ENCODE measurements at places on chromosomes 2 and 18.

- DNase-seq, result no peak
These were observed 352.7 kb downstream of the TSN start for GRCh38 chr2:122108186-122108585.

- no peak for DNase-seq
These were observed 1.8 kb downstream of the NMI start for GRCh38 chr2:151287513-151288250.

GRCh38 chr2:41027095-41027494, 575.2 kb upstream of the SLC8A1 start:
- no peak for DNase-seq

DNA sequence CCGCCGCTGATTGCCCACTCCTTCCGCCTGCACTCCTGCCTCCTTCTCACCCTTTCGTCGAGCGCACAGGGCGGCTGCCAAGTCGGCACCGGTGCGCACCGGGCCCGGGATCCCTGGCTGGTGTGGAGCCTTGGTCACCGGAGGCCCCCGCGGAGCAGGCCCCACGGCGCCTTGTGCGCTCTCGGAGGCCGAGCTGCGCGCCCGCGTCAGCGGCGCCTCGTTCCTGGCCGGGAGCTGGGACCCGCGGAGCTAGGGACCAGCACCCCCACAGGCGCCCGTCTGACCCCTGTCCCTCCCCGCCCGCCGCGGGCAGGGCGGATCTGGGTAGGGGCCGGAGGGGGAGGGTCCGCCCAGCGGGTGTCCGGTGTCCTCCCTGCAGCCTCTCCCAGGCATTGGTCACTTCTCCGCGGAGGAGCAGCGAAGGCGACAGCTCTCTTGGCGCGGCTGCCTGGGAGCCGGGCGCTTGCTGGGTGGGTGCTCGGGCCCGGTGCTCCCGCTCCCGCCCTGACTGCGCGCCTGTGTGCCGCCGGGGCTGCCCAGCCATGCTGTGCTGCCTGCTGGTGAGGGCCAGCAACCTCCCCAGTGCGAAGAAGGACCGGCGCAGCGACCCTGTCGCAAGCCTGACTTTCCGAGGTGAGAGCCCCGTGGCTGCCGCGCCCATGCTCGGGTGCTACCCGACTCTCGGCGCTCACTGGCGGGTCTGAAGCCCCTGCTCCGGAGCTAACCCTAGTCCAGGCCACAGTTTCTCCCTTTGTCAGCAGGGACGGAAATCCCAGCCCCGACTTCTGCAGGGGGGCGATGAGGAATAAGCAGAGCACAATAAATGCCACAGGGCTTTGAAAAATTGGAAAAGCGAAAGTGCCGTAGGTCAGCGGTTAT, 13.2 kb downstream of the DYSF start:
- peak; percentile 15 for DNase-seq

GRCh38 chr2:5751873-5752482, 59.8 kb downstream of the SOX11 start:
- DNase-seq, result no peak

- no peak for DNase-seq
These were observed 754.4 kb downstream of the ADCYAP1 start for GRCh38 chr18:1658908-1659566.

DNA sequence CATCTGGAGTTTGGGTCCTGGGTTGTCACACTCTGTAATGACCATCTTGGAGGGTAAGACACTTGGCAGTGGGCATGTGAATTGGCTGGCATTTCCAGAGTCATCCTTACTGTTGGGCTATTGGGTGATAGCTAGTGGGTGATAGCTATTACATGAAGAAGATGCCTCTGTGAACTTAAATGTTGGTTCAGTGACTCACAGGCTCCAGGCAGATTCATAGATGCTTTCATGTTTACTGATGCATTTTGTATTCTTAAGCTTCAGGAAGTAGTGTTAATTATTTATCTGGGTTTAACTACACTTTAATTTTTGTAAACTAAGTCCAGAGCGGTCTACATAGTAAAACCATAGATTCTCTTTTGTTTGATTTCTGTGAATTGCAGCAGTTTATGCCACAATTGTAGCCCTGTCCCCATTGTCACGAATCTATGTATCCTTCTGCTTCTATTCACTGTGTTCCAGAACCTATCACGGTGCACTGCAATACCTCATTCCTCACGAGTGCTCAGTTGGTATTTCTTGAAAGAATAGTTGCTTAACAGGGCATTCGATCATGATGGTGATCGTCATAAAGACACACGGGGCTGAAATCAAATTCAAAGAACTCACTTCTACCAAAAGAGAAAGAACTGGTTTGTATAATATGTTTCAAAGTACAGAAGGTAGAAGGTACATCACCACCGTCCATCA, 79.7 kb downstream of the GBX2 start:
- DNase-seq, result no peak

DNA sequence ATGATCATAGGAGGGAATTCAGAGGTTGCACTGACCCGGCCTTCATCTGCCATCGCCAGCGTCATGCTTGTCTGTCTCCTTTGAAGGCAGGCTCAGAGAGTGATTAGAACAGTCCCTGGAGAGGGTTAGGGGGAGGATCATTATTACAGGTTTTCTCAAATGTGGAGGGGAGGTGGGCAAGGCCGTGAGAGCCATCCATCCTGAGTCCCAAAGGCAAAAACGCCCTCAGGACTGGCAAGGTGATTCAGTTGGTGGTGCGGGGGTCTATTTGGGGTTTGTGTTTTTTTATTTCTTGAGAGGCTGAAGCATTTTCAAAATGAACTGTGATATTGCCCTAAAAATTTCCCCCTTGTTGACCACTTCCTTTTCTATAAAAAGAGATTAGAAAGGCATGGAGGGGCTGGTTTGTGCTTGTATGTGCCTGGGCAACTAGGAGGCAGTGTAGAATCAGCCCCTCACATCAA, 39.3 kb upstream of the GYPC start:
- peak; percentile 86 for DNase-seq

DNA sequence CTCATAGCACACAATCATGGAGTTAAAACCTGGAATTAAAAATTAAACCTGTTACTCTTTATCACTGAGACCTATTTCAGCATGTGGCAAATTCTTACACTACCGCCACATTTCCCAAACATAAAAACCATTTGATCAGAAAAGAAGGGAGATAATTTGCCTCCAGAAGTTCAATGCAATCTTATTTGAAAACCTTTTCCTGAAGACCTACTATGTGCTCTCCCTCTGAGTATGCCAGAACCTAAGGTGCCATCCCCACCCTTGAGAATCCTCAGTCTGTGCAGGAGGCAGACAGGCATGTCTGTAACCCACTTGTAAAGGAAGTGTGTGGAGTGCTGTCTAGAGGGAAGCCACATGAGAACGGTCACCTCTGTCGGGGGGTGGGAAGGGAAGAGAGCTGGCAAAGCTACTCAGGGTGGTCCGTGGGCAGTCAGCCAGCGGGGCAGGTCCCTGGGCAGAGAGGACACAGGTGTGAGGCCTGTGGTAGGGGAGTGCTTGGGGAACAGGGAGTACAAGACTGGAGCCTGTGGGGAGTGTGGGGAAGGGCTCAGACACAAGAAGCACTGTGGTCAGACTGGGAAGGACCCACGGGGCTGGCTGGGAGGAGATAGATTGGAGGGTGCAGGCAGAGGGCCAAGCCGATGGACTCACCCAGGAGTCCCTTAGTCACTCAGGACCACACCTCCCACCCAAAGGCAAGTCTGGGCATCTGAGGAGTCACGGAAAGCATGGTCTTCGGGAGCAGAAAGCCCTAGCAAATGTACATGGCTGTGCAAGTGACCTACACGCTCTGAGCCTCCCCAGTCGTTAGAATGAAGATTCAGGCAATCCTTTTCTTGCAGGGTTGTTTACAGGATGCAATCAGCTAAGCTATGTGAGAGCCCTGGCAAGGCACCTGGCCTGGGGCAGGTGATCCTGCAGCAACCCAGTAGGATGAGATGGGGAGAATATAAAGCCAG, 22.8 kb downstream of the CRACDL start:
- DNase-seq, result no peak

DNA sequence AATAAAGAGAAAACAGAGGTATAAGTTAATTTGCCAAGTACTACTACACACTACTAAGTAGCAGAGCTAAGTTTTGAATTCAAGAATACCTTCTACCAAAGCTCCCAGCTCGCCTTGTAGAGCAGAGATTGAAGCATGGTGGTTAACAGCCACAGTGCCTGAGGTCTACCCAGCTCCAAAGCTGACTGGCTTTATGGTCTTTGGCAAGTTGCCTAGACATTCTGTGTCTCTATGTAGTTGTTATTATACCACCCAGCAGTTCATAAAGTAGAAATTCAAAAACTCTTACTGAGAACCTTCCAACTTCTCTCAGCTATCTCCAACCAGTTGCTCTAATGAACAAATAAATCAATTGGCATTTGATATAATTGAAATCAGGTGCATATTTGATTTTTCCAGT, 87.8 kb downstream of the PDE11A start:
- DNase-seq, result no peak

DNA sequence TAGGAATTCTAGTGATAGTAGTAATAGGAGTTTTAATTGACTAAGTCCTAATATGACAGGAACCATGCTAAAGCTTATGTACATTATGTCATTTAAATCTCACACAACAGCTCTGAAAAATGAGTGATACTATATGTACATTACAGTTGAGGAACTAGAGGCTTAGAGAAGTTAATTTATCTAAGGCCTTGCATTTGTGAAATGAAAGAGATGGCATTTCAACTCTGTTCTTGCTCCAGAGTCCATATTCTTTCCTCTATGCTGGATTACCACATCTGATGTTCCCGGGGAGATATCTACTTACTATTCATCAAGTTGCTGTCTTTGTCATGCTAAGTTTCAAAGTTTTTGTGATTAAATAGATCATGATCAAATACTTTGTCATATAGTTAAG, 5.7 kb downstream of the AGPS start:
- no peak for DNase-seq

DNA sequence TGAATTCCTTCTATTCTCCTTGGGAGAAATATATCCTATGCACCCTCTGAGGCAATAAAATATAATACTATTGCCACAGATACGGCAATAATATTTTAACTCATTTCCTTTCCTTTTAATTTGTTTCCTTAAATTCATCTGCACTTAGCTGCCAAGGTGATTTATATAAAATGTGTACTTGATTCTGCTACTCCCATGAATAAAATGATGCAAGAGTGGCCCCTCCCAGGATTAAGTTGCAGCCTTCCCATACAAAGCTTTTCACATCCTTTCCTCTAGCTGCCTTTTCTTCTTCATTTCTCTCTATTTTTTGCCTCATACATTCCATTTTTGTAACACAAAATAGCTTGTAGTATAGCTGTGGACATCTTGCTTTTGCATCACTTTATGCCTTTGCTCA, 464.1 kb upstream of the ZEB2 start:
- no peak for DNase-seq

- DNase-seq, result no peak
These were observed 132.1 kb downstream of the WDSUB1 start for GRCh38 chr2:159154366-159154765.

GRCh38 chr2:48954935-48955334, 199.4 kb downstream of the FSHR start:
- no peak for DNase-seq

DNA sequence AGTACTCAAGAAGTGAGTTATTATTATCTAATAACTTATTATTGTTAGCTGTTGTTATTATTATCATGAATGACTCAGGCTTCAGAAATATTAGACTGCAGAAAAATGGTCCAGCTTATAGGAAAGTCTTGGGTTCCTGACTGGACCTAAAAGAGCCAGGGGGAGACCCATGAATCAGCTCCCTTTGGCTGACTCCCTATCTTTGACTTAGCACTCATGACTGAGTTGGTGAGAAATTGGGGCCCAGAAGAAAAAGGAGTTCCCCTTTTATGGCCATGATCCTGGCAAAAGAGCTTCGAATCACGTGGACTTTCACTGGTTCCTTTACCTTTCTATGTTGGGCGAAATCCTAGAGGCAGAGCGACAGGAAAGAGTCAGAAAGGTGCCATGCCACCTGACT, 145.8 kb downstream of the MYO3B start:
- DNase-seq, result no peak

DNA sequence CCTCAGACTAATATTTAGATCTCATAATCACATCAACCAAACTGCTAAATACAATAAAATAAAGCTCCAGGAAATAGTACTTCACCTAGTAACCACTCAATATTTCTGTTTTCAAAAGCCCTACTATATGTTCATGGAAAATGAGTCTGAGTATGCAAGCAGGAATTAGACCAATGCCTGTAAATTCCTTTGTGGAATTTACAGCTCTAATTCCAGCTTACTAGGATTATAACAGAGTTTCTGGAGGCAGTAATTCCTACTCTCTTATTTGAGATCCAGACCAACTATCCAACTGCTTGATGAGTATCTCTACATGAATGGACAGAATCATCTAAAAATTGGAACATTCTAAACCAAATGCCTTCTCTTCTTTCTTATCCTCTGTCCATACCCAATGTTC, 11.6 kb downstream of the CDKL4 start:
- no peak for DNase-seq

- DNase-seq, result no peak
These were observed 49.2 kb downstream of the LPIN1 start for GRCh38 chr2:11795590-11795989.

GRCh38 chr2:121355488-121355887, 70.5 kb upstream of the TFCP2L1 start:
- DNase-seq, result no peak

GRCh38 chr18:58125183-58125582, 81.2 kb downstream of the NEDD4L start:
- no peak for DNase-seq

DNA sequence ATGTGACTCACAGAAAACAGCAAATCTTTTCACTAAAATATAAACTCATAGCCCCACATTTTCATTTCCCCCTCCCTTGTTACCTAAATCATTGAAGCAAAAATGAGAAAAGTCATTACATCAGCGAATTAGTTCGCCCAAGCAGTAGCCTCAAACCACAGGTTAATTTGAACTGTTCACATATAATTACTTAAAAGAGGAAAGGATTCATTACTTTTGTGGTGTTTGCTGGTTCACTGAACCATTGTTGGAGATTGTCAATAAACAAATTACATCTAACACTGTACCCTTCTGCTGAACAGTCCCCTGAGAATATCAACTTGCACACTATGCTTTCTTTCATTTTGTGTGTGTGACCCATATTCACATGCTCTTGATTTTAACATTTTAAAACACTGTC, 238.7 kb downstream of the ERBB4 start:
- no peak for DNase-seq

DNA sequence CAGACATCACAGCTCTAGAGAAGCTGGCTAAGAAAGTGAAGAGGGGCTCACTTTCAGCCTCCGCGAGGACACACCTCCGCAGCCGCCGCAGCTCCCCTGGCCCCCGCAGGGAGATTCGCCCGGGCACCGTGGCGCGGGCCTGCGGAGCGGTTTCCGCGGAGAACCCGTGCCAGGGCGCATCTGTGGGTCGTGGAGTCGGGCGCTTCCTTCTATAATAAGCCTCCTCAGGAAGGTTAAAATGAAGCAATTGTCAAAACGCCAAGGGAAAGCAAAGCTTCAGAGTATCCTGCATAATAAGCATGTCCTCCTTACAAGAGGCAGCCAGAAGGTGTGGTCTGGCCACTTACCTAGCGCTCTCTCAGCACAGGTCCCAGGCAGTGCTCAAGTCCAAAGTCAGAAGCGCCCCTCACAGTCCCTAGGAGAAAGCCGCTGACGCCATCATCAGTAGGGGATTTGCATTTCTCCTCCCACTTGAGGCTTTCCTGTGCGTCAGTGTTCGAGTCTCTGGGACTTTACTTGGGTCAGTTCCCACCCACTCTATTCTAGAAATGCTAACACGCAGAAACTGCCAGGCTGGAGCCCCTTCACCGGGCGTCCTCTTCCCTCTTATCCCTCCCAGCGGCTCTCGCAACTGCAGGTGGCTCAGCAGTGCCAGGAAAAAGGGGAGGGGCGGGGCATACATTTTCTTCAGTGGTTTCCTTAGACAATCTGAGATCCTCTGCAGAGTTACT, at the start of gene STAT4:
STAT4 (minus strand) TSS at position 395 of the 731 bp plus-strand sequence. CDS start 2,791 bp downstream, outside the sequence.
- DNase-seq, result peak; percentile 65
